ENCODE measurements at places on chromosomes 11 and 22. TPM values are rescaled to one million over a fixed set of nuclear protein-coding genes. Genes with fewer than 3 reads are reported as not detected.

The ROM1 gene
- total RNA-seq, result 2.8 TPM

The CRYBB3 gene
- total RNA-seq, result not detected

The PIH1D2 gene
- total RNA-seq, result 0.83 TPM

The FOLR1 gene
- total RNA-seq, result 0.42 TPM

The TCN2 gene
- total RNA-seq, result 2.4 TPM

The LRRN4CL gene
- 3.9 TPM for total RNA-seq

DNA sequence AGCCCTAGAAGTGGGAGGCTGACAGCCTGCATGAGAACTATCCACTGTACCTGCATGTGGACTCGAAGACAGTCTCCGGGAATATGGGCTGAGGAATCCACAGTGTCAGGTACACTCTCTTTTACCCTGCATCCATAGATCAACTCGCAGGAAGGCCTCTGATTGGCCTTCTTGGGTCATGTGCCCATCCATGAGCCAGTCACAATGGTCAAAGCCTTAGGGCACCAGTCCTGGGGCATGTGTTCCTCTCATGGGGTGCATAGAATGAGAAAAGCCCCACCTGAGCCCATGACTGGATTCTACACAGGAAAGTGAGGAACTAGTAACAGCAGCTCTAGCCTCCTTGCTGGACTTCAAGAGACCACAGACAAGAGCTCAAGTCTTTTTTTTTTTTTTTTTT is 10.6 kb downstream of the ART1 start:
- DNase-seq, result no peak
- no peaks in the 10 kb centered on the region for H3K4me1 ChIP-seq
- H3K27me3 ChIP-seq, result peaks cover 20% of the 10 kb centered on the region
- no peak overlapping the region for H3K4me3 ChIP-seq
- H3K36me3 ChIP-seq, result no peaks in the 10 kb centered on the region

DNA sequence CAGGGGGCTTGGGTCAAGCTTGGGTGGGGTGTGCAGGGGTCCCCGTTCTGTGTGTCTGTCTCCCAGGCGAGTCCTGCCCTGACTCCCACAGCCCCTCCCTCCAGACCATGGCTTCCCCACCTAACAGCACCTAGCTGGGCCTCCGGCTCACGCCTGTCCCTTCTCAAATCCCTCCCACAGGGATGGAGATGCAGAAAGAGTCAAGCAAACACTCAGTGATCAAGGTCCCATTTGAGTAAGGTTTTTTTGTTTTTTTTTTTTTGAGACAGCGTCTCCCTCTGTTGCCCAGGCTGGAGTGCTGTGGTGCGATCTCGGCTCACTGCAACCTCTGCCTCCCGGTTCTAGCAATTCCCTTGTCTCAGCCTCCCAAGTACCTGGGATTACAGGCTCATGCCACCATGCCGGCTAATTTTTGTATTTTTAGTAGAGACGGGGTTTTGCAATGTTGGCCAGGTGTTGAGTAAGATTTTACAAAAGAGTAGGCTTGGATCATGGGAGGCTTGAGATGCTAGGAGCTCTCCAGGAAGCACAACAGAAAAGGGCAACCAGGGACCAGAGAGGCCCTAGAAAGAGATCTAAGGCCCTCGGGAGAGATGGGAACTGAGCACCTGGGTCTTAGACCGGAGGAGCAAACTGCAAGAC is 5.7 kb downstream of the APOBEC3D start:
- H3K27ac ChIP-seq, result no peak overlapping the region
- no peak for DNase-seq
- H3K4me1 ChIP-seq, result peaks cover 5% of the 10 kb centered on the region
- no peak overlapping the region for H3K4me3 ChIP-seq
- H3K27me3 ChIP-seq, result peaks cover 10% of the 10 kb centered on the region
- H3K36me3 ChIP-seq, result no peaks in the 10 kb centered on the region

DNA sequence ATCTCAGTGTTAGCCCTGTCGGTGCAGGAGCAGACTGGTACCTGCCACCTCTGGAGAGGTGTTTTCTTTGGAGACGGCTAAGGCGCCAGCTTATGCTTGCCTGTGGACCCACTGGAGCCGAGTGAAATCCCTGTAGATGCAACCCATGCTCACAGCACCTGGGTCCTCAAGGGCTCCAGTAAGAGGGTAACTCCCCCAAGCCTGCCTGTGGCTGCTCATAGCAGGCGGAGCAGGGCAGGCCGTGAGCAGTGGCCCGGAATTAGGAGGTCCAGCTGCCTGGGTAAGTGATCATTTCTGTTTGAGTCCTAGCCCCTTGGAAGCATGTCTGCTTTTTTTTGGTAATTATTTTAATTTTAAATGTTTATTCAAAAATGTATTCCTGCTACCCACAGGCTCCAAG is 43.8 kb downstream of the NAT10 start:
- H3K4me3 ChIP-seq, result no peak overlapping the region

- H3K27me3 ChIP-seq, result peaks cover 9% of the 10 kb centered on the region
- DNase-seq, result no peak
- H3K4me1 ChIP-seq, result peaks cover 51% of the 10 kb centered on the region
- H3K27ac ChIP-seq, result no peak overlapping the region
These were observed 194.5 kb downstream of the SNX19 start for GRCh38 chr11:130721736-130722135.

DNA sequence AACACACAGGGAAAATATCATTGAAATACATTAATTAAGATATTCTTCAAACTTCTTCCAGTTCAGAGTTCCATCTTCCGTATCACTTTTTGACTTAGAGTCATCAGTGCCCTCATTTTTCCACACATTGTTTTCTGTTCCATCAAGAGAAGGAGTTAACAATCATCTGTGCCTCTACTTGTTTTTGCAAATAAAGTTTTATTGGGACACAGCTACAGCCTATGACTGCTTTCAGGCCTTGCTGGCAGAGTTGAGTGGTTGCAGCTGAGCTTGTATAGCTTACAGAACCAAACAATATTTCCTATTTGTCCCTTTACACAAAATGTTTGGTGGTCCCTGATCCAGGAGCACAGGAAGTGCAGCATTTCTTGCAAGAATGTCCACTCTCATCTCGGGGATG is 51.6 kb downstream of the SGSM1 start:
- H3K36me3 ChIP-seq, result no peaks in the 10 kb centered on the region
- no peaks in the 10 kb centered on the region for H3K4me1 ChIP-seq
- no peak overlapping the region for H3K4me3 ChIP-seq
- no peak for DNase-seq
- no peaks in the 10 kb centered on the region for H3K27me3 ChIP-seq

DNA sequence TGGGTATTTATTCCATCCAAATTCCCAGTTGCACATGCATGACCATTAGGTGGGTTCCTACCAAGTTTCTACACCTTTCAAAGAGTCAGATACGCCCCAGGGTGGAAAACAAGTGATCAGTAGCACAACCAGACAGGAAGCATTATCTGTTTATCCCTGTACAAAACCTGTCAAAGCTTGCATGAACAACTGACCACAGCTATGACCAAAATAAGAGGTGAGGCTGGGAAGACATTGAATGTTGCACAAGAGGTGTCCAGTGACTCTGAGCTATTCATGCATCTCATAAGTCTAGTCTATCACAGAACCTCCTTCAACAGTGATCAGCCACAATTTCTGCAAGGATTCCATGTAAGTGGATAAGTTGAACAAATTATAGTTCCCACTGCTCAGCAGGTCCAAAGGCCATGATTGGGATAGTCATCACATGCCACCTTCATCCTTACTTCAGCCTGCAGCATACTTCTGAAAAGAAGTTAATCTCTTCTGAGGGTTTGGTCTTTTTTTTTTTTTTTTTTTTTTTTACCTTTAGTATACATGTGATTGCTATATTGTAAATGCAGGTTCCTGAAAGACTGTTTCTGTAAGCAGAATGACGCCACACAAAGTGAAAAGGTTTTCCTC is 28.0 kb upstream of the TMEM45B start:
- H3K4me1 ChIP-seq, result no peaks in the 10 kb centered on the region
- no peak overlapping the region for H3K27ac ChIP-seq
- DNase-seq, result no peak
- H3K27me3 ChIP-seq, result peaks cover 30% of the 10 kb centered on the region

DNA sequence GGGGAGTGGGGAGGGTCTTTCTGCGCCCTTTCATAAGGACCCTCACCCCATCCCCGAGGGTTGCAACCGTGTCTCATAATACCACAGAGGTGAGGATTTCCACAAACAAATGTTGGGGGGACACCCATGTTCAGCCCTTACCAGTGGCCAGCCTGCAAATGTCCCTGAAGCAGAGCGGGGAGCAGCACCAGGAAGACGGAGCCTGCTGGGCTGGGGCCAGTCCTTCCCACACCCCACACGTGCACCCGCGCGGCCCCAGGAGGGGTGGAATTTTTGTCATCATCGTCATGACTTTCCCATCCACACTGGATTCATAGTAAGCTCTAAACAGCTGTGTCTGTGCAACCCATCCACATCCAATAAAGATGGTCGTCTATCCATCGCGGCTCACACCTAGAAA is 409.8 kb downstream of the BRD1 start:
- H3K27ac ChIP-seq, result no peak overlapping the region
- no peaks in the 10 kb centered on the region for H3K27me3 ChIP-seq
- DNase-seq, result no peak

DNA sequence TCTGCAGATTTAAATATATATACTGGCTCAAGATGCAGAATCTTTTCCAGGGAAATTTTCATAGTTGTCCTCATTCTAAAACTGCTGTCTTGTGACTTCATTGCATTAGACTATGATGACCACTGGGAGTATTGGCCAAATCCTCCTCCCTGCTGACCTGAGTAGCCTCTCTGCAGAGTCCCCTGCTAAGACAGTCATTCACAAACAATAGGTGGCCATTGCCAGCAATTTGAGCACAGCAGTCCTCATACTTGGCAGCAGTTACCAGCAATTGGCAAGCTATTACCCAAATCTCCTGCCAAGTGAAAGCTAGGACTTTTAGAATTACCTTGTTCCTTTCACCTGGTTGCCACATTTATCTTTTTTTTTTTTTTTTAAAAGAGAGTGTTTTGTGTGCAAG is 325.8 kb downstream of the FAT3 start:
- no peak overlapping the region for H3K4me3 ChIP-seq
- H3K27ac ChIP-seq, result no peak overlapping the region
- DNase-seq, result no peak
- H3K27me3 ChIP-seq, result peaks cover 4% of the 10 kb centered on the region
- no peaks in the 10 kb centered on the region for H3K36me3 ChIP-seq

DNA sequence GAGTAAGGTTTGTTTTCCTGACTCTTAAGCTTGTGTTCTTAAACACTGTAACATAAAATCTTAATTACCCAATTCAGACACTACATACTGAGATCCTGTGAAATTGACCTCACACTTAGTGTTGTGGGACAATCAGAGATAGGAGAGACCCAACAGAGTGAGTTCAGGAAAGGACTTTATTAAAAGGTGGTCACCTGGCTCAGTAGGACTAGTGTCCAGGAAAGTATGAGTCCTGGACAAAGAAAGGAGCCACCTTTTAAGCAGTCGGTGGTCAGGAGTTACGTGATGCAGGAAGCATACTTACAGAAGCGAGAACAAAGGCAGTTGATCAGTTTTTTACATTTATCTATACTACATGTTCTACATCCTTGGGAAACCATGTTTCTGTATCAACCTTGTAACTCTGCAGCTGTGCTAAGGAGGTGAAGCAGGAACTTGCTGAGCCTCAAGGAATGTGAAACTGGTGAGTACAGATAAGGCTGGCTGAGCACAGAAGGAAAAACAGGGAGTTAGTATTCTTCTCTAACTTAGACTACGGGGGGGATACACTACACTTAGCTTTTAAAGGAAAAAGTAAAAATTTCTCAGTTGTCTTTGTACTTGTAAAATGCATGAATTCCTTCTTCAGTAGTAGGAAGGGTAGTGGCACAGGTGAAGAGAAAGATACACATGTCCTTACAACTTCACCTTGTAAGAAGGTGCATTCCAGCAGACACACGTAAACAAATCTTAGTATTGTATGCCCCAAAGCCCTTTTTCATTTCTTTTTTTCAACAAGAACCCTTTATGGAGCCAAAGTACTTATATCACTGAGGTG is 15.1 kb downstream of the OR51E1 start:
- peaks cover 3% of the 10 kb centered on the region for H3K27me3 ChIP-seq
- no peak overlapping the region for H3K27ac ChIP-seq
- no peak overlapping the region for H3K4me3 ChIP-seq
- no peak for DNase-seq

GRCh38 chr22:46749682-46750529 is 11.9 kb upstream of the CERK start:
- H3K4me3 ChIP-seq, result peak overlapping the region; percentile 83
- peak; percentile 47 for DNase-seq
- peaks cover 42% of the 10 kb centered on the region for H3K4me1 ChIP-seq
- peaks cover 3% of the 10 kb centered on the region for H3K27me3 ChIP-seq
- H3K27ac ChIP-seq, result peak overlapping the region; percentile 93

GRCh38 chr22:41367039-41367679 is 14.6 kb upstream of the TEF start:
- H3K4me1 ChIP-seq, result peaks cover 23% of the 10 kb centered on the region
- peak overlapping the region; percentile 46 for H3K27ac ChIP-seq
- 0 out of 2 replicates have a peak, but pooled peaks cover 4% of the 10 kb centered on the region for H3K36me3 ChIP-seq
- H3K4me3 ChIP-seq, result peak overlapping the region; percentile 74
- peaks cover 4% of the 10 kb centered on the region for H3K27me3 ChIP-seq

DNA sequence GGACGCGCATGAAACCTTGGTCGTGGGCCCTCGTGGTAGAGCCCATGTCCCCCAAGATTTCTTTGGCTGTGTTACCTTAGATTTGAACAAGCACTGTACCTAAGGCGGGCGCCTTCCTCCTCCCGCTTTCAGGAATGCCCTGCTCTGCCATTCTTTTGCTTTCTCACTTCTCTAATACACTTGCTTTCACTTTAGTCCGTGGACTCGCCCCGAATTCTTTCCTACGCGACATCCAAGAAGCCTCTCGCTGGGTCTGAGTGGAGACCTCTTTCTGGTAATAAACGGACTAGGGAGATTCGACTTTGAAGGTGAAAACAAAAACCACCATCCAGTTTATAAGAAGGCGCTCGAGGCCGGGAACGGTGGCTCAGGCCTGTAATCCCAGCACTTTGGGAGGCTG is 1.2 kb upstream of the NUP50 start:
- peak overlapping the region; percentile 89 for H3K27ac ChIP-seq
- peaks cover 33% of the 10 kb centered on the region for H3K4me1 ChIP-seq
- H3K27me3 ChIP-seq, result no peaks in the 10 kb centered on the region
- no peak for DNase-seq

DNA sequence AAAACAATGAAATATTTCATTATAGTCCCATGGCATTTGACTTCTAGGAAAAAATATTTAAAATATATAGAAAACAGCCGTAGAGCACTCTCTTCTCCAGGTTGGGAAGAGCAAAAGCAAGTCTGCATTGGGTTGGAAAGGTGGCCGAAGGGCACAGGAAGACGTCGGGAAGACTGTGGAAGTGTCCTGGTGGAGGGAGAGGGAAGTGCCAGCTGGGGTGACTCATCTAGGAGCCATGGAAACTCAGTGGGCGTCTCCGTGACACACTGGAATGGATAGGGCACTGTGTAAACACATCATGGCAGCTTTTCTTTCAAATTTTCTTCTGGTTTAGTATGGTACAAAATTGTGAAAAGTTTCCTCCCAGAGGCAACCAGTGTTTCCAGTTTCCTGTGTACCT is 12.7 kb downstream of the GTPBP1 start:
- H3K4me3 ChIP-seq, result peak overlapping the region; percentile 36
- peaks cover 35% of the 10 kb centered on the region for H3K4me1 ChIP-seq
- DNase-seq, result peak; percentile 87
- H3K27me3 ChIP-seq, result no peaks in the 10 kb centered on the region

DNA sequence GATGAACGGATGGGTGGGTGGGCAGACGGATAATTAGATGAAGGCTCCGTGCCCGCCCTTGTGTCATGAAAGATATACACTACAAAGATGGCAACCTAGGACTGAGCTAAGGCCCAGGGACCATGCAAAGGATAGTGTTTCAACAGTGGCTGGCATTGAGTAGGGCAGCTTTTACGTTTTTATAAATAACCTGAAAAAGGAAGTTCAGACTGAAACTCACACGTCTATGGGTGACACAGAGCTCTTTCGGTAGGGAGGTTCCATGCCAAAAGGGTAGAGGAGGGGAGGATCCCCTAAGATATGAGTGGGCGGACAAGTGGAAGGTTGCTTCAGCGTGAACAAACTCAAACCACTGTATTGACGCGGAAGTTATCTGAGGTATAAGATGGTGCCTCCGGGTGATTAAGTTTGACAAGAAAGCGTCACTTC is 90.5 kb downstream of the UBASH3B start:
- H3K27ac ChIP-seq, result no peak overlapping the region
- DNase-seq, result no peak
- no peak overlapping the region for H3K4me3 ChIP-seq
